ENCODE measurements at places on chromosomes 3 and 15. TPM values are rescaled to one million over a fixed set of nuclear protein-coding genes. Genes with fewer than 3 reads are reported as not detected.

Gene MYZAP
- not detected for total RNA-seq

Gene WDR76
- 5.8 TPM for total RNA-seq

Gene SEMA3F
- 9.1 TPM for total RNA-seq

Gene CYP11A1
- 2.6 TPM for total RNA-seq

Gene CEP19
- total RNA-seq = 7.2 TPM

Gene BCL2A1
- total RNA-seq = 5.1 TPM

Gene CASR
- 1.4 TPM for total RNA-seq

Gene C3orf49
- not detected for total RNA-seq

Gene NANOGP8
- total RNA-seq = not detected

Gene LRRIQ4
- not detected for total RNA-seq

Gene CYP1A1
- total RNA-seq = 3.6 TPM

Gene RPS17
- 1,557 TPM for total RNA-seq

Gene SLTM
- total RNA-seq = 66.7 TPM

Gene PLCD1
- total RNA-seq = 31.1 TPM

Gene RARB
- 30.3 TPM for total RNA-seq

Gene SAMD7
- 1.9 TPM for total RNA-seq

Gene ALPK3
- 7.9 TPM for total RNA-seq

Gene PLXNB1
- 68.6 TPM for total RNA-seq

Gene TXNRD3
- total RNA-seq = 19.3 TPM

Gene SHC4
- 4.8 TPM for total RNA-seq

Gene PTH1R
- 25.5 TPM for total RNA-seq

Gene CPB1
- 4.6 TPM for total RNA-seq

Gene TMEM39A
- total RNA-seq = 45.7 TPM

Gene PPP1R14D
- 1.7 TPM for total RNA-seq

Gene LIPH
- 2.2 TPM for total RNA-seq

Gene TERB2
- 2.6 TPM for total RNA-seq

Gene COL6A6
- 1.9 TPM for total RNA-seq

Gene PKM
- total RNA-seq = 343 TPM

Gene SOX14
- 0.72 TPM for total RNA-seq

Gene POPDC2
- total RNA-seq = 9.4 TPM

Gene SLC28A1
- 0.72 TPM for total RNA-seq

Gene RTP1
- not detected for total RNA-seq
